ENCODE measurements at places on chromosomes 11 and 22. TPM values are rescaled to one million over a fixed set of nuclear protein-coding genes. Genes with fewer than 3 reads are reported as not detected.
A peak's percentile ranks its signal among the peaks of the same experiment; 100 is the strongest.

Gene OR8J3
- not detected for total RNA-seq

Gene OR52A1
- not detected for total RNA-seq

Gene IFITM10
- 4.9 TPM for total RNA-seq

Gene TPBGL
- total RNA-seq: 1.7 TPM

Gene POTEH
- total RNA-seq: not detected

Gene KCNJ1
- 1.5 TPM for total RNA-seq

Gene VSTM5
- total RNA-seq: not detected

DNA sequence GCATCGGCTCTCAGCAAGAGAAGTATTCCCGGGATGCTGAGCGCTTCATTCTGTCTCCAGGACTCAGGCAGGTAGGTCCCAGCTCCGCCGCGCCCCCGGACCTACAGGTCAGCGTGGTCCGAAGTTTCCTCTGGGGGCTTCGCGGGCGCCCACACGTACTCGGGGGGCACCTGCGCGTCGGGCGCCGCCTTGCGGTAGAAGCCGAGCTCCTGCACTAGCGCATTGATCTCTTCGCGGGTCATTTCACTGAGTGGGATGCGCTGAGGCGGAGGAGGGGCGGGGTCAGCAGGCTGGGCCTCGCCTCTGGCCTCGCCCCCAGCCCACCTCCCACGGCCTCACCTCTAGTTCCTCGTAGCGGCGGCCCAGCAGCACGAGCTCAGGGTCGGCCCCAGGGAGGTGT is 2.5 kb downstream of the SELENOM start:
- DNase-seq: no peak

DNA sequence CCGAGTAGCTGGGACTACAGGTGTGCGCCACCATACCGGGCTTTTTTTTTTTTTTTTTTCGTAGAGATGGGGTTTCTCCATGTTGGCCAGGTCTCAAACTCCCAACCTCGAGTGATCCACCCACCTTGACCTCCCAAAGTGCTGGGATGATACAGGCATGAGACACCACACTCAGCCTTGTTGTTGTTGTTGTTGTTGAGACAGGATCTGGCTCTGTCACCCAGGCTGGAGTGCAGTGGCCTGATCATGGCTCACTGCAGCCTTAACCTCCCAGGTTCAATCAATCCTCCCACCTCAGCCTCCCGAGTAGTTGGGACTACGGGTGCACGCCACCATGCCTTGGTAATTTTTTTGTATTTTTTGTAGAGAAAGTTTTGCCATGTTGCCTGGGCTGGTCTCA is 23.4 kb upstream of the CLDN5 start:
- DNase-seq: no peak

GRCh38 chr11:60775420-60775961 is 9.6 kb upstream of the MS4A10 start:
- DNase-seq: no peak

- no peak for DNase-seq
Observed at GRCh38 chr11:13324709-13325108, 47.1 kb downstream of the BMAL1 start.

DNA sequence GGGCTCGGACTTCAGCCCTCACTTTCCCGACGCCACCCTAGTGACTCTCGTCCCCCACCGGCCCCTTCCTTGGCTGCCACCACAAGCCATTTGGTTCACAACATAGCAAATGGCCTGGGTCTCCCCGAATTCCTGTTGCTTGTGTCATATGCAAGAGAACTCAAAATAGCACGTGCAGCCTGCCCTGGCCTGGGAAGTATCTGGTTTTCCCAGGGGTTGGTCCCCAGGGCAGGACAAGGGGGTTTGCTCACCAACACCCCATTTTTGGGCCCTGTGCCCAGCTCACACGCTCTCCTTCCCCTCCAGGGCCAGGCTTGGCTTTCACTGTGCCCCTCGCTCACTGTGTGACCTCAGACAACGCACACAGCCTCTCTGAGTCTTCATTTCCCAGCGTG is 12.8 kb upstream of the TPCN2 start:
- no peak for DNase-seq

DNA sequence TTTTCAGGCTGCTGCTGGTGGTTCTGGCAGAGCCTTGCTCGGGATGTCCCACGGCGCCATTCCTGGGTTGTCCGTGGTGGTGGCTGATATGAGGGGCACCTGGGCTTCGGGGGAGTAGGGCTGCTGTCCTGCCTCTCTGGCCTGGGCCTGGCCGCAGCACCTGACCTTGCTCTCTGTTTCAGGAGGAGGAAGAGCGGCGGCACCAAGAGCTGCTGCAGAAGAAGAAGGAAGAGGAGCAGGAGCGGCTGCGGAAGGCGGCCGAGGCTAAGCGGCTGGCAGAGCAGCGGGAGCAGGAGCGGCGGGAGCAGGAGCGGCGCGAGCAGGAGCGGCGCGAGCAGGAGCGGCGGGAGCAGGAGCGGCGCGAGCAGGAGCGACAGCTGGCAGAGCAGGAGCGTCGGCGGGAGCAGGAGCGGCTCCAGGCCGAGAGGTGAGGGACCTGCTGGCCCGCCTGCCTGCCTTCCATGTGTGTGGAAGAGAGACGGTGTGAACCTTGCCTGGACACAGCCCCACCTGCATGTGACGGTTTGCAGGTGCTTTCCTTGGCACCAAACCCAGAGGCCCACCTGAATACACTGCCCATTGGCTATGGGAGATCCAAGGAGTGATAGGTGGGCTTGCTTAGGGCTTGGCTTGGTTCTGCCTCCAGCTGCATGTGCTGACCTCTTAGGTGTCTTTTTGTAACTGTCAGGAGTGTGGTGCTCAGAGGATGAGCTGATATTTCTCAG is 22.8 kb downstream of the INCENP start:
- DNase-seq: peak; percentile 89

GRCh38 chr11:14537134-14537599 is 17.0 kb upstream of the PSMA1 start:
- no peak for DNase-seq

- DNase-seq: no peak
Observed at GRCh38 chr11:940496-941135, 14.9 kb downstream of the AP2A2 start.

DNA sequence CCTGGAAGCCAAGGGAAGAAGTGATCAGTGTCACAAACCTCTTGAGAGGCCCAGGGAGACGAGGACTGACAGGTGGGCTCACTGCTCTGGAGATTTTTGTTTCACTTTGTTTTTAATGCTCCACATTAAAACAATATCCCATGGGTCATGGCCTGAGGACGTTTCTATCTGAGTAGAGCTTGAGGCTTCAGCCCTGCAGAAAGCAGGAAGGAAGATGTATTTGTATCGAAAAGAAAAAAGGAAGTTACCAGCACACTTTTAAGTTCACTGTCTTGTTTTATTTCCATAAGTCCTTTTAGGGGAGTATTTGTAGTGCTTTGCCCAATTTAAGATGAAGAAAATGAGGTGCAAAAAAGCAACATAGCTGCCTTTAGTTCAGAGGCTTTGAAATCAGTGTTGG is 191.1 kb downstream of the GRIK4 start:
- no peak for DNase-seq

- no peak for DNase-seq
Observed at GRCh38 chr11:15525582-15525981, 410.9 kb downstream of the INSC start.

GRCh38 chr22:47176026-47176389 is 413.6 kb downstream of the TBC1D22A start:
- DNase-seq: no peak

- no peak for DNase-seq
Observed at GRCh38 chr11:15097411-15097810, 17.3 kb upstream of the INSC start.

GRCh38 chr11:61890529-61891330 is 615 bp downstream of the FADS3 start:
- DNase-seq: no peak

DNA sequence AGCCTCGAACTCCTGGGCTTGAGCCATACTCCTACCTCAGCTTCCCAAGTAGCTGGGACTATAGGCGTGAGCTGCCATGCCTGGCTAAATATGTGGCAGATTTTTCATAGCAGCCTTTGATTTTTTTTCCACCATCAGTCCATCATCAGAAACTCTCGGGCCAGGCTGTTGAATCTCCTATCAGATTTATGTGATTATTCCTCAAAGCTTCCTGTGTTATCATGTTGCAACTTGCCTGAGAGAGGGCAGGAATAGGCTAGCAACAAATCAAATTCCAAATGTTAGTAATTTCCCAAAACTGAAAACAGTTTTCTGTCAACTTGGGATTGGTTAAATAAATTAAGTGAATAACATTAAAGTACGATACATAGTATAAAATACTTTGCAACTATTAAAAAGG is 3.4 kb downstream of the LRRC51 start:
- no peak for DNase-seq

DNA sequence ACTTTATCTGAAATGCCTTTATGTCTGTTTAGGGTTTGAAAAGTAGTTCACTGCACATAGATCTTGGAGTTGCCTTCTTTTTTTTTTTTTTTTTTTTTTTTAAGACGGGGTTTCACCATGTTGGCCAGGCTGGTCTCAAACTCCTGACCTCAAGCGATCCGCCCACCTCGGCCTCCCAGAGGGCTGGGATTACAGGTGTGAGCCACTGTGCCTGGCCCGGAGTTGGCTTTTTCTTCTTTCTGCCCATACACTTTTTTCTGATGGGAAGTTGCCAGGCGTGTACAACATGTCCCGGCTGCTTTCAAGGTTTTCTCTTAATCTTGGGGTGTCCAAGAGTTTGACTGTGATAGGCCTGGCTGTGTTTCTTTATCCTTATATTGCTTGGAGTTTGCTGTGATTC is 12.9 kb upstream of the GNB1L start:
- no peak for DNase-seq

- no peak for DNase-seq
Observed at GRCh38 chr22:40397396-40397795, 27.0 kb downstream of the SGSM3 start.
